ENCODE measurements at places on chromosomes 2 and 18. TPM values are rescaled to one million over a fixed set of nuclear protein-coding genes. Genes with fewer than 3 reads are reported as not detected.

The ANKRD53 gene
- not detected for total RNA-seq

DNA sequence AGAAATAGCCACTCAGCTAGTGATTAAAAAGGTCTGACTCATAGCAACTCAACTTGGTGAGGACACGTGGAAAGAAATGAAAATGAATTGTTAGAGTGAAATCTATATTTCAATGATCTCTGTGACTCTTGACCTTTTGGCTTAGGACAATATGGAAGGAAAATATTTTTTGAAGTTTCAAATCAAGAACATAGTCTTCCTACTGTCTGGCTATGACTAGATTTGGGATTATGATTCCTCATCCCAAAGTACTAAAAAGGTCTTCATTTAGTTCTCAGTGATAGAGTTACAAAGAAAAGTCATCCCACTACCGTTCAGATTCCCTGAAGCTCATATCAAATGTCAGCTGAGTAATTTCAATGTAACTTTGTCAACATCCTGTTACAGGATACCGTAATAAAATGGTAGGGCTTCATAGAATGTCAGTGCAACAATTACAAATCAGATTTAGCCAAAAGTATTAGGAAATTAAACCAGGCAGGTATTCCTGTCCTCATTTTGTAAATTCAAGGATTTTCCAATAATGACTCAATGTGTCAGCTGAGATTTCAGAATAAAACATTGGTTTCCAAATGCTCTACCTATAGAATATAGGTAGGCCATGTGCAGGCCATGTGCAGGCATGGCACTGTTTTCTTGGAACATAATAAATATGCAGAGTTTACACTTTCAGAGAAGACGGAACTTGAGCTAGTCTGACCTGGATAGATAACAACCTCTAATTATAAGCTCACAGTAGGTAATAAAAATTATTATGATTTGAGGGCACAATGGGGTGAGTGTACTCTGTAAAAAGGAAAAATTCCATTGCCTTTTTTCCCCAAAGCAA is 36.0 kb downstream of the ANKRD29 start:
- DNase-seq: no peak

The RBFA gene
- 27.4 TPM for total RNA-seq

The SCYGR3 gene
- not detected for total RNA-seq

The APCDD1 gene
- total RNA-seq: 7.5 TPM

The PAX3 gene
- total RNA-seq: 4.6 TPM

The C1GALT1C1L gene
- total RNA-seq: 1.2 TPM

GRCh38 chr2:46116150-46116549 is 181.1 kb upstream of the EPAS1 start:
- no peak for DNase-seq

DNA sequence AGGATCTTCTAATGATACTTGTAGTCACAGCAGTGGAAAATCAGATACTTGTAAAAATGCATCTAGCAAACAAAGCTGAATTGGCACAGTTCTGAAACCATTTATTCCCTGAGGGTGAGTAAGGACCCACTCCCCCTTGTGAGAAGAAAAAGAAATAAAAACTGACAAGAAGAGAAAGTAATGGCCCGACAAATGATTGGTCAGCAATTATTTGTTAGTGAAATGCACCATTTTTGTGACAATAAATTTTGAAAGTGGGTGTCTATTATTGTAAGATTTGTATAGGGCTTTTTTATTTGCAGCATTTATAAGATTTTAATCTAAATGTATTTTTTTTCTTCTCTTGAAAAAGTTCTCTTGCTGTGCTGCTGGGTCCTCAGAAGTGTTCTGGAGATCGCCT is 600.8 kb downstream of the STK39 start:
- DNase-seq: no peak

DNA sequence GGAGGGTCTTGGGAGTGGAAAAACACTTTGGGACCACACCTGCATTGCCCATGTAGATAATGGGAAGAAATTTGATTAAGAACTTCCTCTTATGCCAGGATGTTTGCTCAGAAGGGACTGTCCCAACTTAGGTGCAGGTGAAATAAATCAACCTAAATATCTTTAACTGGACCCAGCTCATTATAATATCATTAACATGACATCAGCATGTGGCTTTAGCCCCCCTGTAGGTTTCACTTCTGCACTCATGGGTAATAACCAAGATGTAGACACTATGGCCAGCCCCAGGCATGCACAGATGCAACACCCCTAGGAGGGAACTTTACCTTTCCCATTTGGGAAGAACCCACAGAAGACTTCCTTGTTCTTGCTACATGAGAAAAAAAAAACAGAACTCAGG is 227.4 kb upstream of the ZNF804A start:
- DNase-seq: no peak

- DNase-seq: no peak
Measured at GRCh38 chr2:231717281-231718171, 9.2 kb downstream of the PTMA start.

DNA sequence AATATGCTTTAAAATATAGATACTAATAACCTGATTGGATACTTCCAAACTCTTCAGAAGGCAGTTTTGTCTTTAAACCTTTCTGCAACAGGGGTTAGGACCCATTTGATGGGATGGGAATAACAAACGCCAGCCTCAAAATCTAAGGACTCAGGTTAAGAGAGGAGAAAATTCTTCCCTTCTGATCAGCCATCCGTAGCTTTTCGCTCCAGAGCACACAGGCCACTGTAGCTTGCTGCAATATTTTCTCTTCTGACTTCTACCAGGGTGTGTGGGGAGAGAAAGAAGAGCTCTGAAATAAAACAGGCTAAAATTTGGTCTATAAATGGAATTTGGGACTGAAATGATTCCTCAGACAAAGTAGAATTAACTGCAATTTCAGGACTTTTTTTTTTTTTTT is 95.1 kb downstream of the ALPK2 start:
- DNase-seq: no peak

- no peak for DNase-seq
Measured at GRCh38 chr18:61922435-61922834, 29.6 kb upstream of the RNF152 start.

The PROKR1 gene
- 0.72 TPM for total RNA-seq

DNA sequence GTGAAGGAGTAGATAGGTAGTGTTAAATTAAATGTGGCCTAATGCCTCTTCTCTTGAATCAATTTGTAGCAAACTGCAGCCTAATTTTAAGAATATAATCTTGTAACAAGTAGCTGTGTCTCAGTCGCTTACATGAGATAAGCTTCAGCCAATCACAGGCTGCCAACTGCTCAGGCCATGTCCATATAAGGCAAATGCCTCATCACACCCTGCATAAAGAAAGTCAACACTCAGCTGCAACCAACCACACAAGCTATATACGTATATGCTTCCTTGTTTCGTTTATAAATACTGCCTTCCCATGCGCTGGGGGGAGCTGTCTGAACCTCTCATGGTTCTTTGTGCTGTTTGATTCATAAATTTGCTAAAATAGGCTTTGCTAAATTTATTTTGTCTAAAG is 476.3 kb downstream of the TRIB2 start:
- DNase-seq: peak; percentile 9

The STK16 gene
- total RNA-seq: 24.1 TPM

DNA sequence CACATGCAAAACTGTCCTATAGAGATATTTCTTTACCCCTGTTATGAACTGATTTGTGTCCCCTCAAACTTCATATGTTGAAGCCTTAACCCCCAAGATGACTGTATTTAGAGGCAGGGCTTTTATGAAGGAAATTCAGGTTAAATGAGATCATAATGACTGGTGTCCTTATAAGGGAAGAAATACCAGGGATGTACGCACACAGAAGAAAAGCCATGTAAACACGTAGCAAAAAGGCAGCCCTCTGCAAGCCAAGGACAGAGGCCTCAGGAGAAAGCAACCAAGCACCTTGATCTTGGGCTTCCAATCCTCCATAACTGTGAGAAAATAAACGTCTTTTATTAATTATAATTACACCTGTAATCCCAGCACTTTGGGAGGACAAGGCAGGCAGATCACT is 101.3 kb upstream of the NDUFV2 start:
- no peak for DNase-seq

DNA sequence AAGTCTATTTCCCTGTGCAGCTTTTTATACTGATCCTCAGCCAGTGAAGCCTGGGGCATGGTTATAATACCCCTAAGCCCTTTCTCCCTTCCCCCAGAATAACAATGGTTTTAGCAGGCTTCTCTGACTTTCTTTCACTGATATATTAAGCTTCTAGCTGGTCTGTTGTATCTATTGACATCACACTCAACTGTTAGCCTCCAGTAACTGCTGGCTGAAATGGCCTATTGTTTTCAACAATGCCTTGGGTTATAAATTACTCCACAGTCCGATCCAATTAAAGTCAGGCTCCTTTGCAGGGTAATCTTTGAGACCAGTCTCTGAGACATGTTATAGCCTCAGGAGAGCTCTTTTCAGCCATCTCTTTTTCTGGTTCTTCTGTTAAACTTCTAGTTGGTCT is 2.9 kb upstream of the SLC9A4 start:
- DNase-seq: no peak

- no peak for DNase-seq
Measured at GRCh38 chr2:68753318-68753717, 18.7 kb downstream of the ARHGAP25 start.

DNA sequence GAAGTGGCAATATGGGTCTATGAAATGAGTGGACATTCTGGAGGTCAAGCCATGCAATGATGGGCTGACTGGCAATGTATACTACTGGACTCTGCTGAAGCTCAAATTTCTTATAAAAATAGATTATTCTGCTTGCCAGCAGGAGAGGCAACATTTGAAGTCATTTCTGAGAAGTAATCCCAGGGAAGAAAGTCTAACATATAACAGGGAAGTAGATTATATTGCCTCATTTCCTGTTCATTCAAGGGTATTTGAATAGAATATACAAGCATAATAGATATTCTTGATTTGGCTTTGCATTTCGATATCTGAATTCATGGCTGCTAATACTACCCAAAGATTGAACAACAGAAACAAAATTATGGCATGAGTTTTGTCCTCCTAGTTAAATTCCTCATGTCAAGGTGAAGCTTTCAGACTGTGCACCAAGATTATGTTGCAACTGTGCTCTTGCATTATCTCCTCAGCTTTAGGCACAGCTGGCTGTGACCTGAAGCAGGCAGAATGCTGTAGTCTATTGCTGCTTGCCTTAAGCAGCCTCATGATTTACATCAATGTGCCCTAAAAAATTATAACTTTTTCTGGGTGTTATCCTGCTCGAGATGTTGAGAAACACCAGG is 13.3 kb upstream of the TMX3 start:
- no peak for DNase-seq
